Uterus (tissue), 4 donors: ENCODE measurements at places on chromosomes 6 and 20.

- no peak for DNase-seq
These were observed 388.6 kb upstream of the BTBD3 start for GRCh38 chr20:11529047-11529446.

- DNase-seq = no peak
These were observed 234.8 kb upstream of the QKI start for GRCh38 chr6:163179721-163180120.

GRCh38 chr20:6311097-6311496, 188.3 kb upstream of the FERMT1 start:
- DNase-seq = no peak

DNA sequence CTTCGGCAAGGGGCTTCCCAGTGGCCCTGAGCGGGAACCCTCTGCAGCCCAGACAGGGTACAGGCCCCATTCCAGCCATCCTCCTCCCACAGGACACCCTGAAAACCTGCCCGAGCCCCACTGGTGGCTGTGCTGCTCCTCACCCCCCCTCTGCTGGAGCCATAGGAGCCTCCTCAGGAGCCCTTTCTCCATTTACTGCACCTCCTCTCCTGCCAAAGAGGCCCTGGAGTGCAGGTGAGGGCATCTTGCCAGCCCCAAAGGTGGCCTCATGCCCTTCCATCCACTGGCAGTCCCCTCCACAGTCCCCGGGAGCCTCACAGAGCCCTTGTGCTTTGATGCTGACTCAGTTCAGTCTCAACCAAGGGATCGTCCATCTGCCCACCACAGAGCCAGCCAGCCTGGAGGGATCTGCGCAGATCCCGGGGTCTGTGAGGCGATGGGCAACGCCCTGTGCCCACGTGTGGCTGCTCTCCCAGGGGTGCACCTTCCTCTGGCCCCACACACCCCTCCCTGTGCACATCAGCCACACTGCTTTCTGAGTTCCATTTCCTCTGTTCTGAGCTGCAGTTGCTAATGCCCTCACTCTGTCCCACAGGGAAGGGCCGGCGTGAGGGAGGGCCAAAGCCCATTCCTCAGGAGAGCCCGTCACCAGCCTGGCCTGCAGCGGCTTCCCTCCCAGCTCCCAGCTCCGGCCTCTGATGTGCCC, 228.5 kb downstream of the DLL1 start:
- no peak for DNase-seq

GRCh38 chr20:59515013-59515905, 89.1 kb upstream of the PHACTR3 start:
- peak; percentile 45 for DNase-seq

- no peak for DNase-seq
These were observed 6.3 kb upstream of the GTF3C6 start for GRCh38 chr6:110951986-110952794.

GRCh38 chr6:106823732-106824351, 150.7 kb downstream of the CD24 start:
- no peak for DNase-seq

GRCh38 chr6:19297880-19298279, 539.3 kb upstream of the ID4 start:
- DNase-seq = no peak
